ENCODE measurements at places on chromosomes 13 and 19. TPM values are rescaled to one million over a fixed set of nuclear protein-coding genes. Genes with fewer than 3 reads are reported as not detected.

Gene IZUMO4
- total RNA-seq: 9.5 TPM

Gene NALCN
- not detected for total RNA-seq

- no peak overlapping the region for H3K4me3 ChIP-seq
- no peak overlapping the region for H3K27ac ChIP-seq
These were observed 1707.6 kb upstream of the SLC10A2 start for GRCh38 chr13:104773775-104774174.

DNA sequence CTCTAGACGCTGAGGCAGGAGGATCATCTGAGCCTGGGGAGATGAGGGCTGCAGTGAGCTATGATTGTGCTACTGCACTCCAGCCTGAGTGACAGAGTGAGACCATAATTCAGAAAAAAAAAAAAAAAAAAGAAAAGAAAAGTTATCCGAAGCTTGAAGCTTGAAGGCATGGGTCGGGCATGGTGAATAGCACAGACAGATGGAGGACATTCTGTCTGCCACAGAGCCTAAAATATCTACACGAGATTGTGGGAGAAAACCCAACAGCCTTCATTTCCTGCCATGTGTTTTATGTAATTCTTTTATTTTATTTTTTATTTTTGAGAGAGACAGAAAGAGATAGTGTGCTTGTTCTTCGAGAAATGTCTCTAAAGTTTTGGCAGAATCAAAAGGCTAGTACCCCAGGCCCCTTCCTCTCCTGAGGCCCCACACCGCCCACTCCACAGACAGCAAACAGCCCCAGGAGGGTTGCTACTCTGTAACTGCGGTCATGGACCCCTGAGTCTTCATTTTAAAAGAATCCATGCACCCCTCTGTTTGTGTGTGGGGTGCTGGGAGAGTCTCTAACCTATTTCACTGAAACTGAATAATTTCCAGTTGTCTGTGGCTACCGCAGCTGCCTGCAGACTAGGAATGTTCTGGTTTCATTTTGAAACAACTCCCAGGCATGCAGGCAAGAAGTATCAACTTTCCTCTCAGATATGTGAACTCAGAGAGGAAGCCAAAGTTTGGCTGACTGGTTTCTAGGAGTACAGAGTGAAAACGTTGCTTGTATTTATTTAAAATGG is 38.4 kb upstream of the RCBTB2 start:
- peak; percentile 22 for DNase-seq
- peaks cover 77% of the 10 kb centered on the region for H3K4me1 ChIP-seq
- peaks cover 5% of the 10 kb centered on the region for H3K27me3 ChIP-seq
- H3K27ac ChIP-seq: peak overlapping the region; percentile 73

DNA sequence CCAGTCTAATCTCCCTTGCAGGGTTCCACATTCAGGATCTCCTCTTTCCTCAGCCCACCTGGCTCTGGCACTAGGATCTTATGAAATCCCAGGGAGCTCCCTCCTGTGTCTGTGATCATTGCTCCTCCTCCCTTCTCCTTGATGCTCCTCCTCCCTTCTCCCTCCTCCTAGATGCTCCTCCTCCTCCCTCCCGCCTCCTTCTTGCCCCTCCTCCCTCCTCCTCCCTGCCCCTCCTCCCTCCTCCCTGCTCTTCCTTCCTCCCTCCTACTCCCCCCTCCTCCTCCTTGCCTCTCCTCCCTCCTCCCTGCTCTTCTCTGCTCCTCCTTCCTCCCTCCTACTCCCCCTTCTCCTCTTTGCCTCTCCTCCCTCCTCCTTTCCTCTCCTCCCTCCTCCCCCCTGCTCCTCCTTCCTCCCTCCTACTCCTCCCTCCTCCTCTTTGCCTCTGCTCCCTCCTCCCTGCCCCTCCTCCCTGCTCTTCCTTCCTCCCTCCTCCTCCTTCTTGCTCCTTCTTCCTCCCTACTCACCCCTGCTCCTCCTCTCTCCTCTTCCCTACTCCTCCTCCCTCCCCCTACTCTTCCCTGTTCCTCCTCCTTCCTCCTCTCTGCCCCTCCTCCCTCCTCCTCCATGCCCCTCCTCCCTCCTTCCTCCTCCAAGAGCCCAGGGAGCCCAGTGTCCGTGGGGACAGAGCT is 14.9 kb upstream of the ZBTB7A start:
- H3K4me1 ChIP-seq: peaks cover 70% of the 10 kb centered on the region
- H3K4me3 ChIP-seq: no peak overlapping the region
- no peak overlapping the region for H3K27ac ChIP-seq
- H3K27me3 ChIP-seq: no peaks in the 10 kb centered on the region
- peaks cover 8% of the 10 kb centered on the region for H3K36me3 ChIP-seq
- DNase-seq: no peak
